Fibroblast of the aortic adventitia (primary cell): ENCODE measurements at places on chromosomes 13 and 19. TPM values are rescaled to one million over a fixed set of nuclear protein-coding genes. Genes with fewer than 3 reads are reported as not detected.

Gene MAU2
- 32.4 and 34.6 TPM in 2 replicates for total RNA-seq

Gene C1QTNF9
- total RNA-seq: not detected in 2 replicates

Gene OR7D2
- not detected in 2 replicates for total RNA-seq

Gene CYP2A7
- not detected in 2 replicates for total RNA-seq

Gene MIA
- not detected in 2 replicates for total RNA-seq

Gene CDKN2D
- 3.8 and 9.2 TPM in 2 replicates for total RNA-seq

Gene IL12RB1
- total RNA-seq: not detected in 2 replicates

Gene NCR1
- total RNA-seq: not detected in 2 replicates

Gene AMER2
- not detected in 2 replicates for total RNA-seq

Gene LMTK3
- not detected in 2 replicates for total RNA-seq

Gene CEACAM21
- total RNA-seq: not detected in 2 replicates

Gene ONECUT3
- not detected in 2 replicates for total RNA-seq

Gene ZNF682
- 2.8 and 3.8 TPM in 2 replicates for total RNA-seq

Gene NKPD1
- 0.25 and 0.36 TPM in 2 replicates for total RNA-seq

Gene TRPC4
- total RNA-seq: 1.2 and 5.5 TPM in 2 replicates

Gene VSTM1
- not detected in 2 replicates for total RNA-seq

Gene KLK5
- 0.99 TPM in 1 of 2 replicates, not detected in the other for total RNA-seq

Gene PSG7
- 0.27 TPM in 1 of 2 replicates, not detected in the other for total RNA-seq

Gene PIAS4
- total RNA-seq: 21.5 and 23.8 TPM in 2 replicates

Gene RUBCNL
- 0.16 and 4.6 TPM in 2 replicates for total RNA-seq

Gene ZNF418
- total RNA-seq: 3.6 and 13.6 TPM in 2 replicates

Gene ZNF865
- 0.08 and 1.5 TPM in 2 replicates for total RNA-seq

Gene KLK7
- 0.18 TPM in 1 of 2 replicates, not detected in the other for total RNA-seq

Gene SELENOV
- not detected in 2 replicates for total RNA-seq

Gene GRAMD1A
- 25.1 and 27.0 TPM in 2 replicates for total RNA-seq

Gene FPR2
- not detected in 2 replicates for total RNA-seq

Gene EHD2
- 70.4 and 110 TPM in 2 replicates for total RNA-seq

Gene CDX2
- total RNA-seq: not detected in 2 replicates

Gene NFILZ
- not detected in 2 replicates for total RNA-seq

Gene SYCN
- total RNA-seq: not detected in 2 replicates

Gene ZNF730
- 0.16 and 2.3 TPM in 2 replicates for total RNA-seq

Gene ISOC2
- total RNA-seq: 24.4 and 41.3 TPM in 2 replicates

Gene ZNF98
- total RNA-seq: not detected in 2 replicates

Gene ZNF546
- total RNA-seq: 7.1 and 9.7 TPM in 2 replicates

Gene TMEM86B
- total RNA-seq: 1.7 and 1.8 TPM in 2 replicates

Gene C19orf53
- 43.3 and 78.0 TPM in 2 replicates for total RNA-seq

Gene SYT5
- 0.45 TPM in 1 of 2 replicates, not detected in the other for total RNA-seq

Gene FLT1
- 0.36 and 1.3 TPM in 2 replicates for total RNA-seq

Gene TMEM147
- total RNA-seq: 25.0 and 63.7 TPM in 2 replicates

Gene CACNA1A
- total RNA-seq: 13.7 and 42.8 TPM in 2 replicates

Gene CRLF1
- 16.5 and 69.1 TPM in 2 replicates for total RNA-seq

Gene BEST2
- not detected in 2 replicates for total RNA-seq

Gene SIX5
- 9.5 and 16.4 TPM in 2 replicates for total RNA-seq

Gene ALKBH7
- total RNA-seq: 29.9 and 38.3 TPM in 2 replicates

Gene FXYD3
- 1.3 TPM in 1 of 2 replicates, not detected in the other for total RNA-seq

Gene OR7G2
- not detected in 2 replicates for total RNA-seq

Gene ELAVL3
- total RNA-seq: 0.45 TPM in 1 of 2 replicates, not detected in the other

Gene CYP2A6
- not detected in 2 replicates for total RNA-seq

Gene ZNF320
- total RNA-seq: 7.3 and 12.0 TPM in 2 replicates
